Activated CD4-positive, alpha-beta T cell treated with anti-CD3 and anti-CD28 coated beads for 1 hour (primary cell): ENCODE measurements at places on chromosomes 12 and 14.

GRCh38 chr12:60162988-60163720, 567.3 kb downstream of the SLC16A7 start:
- no peak for DNase-seq

DNA sequence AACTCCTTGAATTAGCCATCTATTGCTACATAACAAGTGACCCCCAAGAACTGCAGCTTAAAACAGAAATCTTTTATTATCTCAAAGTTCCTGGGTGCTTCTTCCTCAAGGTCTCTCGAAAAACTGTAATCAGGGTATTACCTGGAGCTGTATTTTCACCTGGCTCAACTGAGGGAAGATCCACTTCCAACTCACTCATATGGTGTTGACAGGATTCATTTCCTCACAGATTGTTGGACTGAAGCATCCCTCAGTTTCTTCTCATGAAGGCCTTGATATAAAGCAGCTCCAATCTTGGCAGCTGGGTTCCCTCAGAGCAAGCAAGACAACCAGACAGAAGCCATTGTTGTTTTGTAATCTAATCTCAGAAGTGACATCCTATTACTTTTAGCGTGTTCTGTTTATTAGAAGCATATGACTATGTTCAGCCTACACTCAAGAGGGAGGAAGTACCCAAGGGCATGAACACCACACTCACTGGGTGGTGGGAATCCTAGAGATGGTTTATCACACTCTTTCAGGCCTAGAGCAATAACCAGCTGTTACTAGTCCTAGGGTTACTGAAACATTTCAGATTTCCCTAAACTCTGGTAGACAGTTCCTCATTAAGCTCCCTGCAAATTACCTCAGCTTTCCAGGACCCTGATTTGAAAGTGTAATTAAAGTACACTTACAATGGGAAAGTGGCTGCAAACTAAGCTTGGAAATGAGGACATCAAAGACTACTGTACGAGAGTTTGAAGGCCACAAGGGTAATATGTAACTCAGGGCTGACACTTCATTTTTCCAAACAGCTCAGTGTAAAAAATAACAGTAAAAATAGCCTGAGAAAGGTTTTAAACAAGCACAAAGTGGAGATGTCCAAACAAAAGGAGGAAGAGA, 222.2 kb downstream of the SEC23A start:
- no peak for DNase-seq

DNA sequence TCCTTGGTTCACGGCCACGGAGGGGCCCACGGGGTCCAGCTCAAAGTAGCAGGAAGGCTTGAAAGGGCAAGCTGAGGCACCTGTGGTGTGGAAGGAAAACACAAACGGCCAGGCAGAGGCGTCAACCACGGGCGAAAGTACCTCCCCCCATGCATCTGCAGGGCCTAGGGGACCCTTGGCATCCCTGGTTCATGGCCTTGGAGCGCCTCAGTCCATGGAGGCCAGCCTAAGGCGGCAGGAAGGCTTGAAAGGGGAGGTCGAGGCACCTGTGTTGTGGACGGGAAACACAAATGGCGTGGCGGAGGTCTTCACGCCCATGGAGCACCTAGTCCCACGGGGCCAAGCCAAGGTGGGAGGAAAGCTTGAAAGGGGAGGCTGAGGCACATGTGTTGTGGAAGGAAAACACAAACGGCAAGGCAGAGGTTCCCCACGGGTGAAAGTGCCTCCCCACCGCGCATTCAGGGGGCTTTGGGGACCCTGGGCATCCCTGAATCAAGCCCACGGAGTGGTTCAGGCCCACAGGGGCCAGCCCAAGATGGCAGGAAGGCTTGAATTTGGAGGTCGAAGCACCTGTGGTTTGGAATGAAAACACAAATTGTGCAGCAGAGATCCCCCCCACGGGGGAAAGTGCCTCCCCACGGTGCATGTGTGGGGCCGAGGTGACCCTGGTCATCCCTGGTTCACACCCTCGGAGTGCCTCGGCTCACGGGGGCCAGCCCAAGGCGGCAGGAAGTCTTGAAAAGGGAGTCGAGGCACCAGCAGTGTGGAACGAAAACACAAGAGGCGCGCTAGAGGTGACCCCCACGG, 380.8 kb downstream of the ALG10 start:
- peak; percentile 4 for DNase-seq

DNA sequence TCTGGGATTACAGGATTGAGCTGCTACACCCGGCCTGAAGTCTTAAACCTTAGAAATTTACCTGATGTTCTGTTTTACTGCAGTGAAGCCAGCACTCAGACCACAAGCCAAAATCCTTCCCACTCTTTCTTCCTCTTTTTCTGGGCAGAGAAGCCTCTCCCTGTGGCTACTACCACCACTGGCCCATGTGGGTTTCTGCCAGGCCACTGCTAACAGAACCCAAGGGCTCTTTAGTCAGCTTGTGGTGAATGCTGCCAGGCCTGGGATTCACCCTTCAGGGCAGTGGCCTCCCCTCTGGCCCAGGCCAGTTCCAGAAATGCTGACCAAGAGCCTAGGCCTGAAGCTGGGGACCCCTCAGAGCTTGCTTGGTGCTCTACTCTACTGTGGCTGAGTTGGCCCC, 35.3 kb downstream of the GAS2L3 start:
- DNase-seq: no peak

DNA sequence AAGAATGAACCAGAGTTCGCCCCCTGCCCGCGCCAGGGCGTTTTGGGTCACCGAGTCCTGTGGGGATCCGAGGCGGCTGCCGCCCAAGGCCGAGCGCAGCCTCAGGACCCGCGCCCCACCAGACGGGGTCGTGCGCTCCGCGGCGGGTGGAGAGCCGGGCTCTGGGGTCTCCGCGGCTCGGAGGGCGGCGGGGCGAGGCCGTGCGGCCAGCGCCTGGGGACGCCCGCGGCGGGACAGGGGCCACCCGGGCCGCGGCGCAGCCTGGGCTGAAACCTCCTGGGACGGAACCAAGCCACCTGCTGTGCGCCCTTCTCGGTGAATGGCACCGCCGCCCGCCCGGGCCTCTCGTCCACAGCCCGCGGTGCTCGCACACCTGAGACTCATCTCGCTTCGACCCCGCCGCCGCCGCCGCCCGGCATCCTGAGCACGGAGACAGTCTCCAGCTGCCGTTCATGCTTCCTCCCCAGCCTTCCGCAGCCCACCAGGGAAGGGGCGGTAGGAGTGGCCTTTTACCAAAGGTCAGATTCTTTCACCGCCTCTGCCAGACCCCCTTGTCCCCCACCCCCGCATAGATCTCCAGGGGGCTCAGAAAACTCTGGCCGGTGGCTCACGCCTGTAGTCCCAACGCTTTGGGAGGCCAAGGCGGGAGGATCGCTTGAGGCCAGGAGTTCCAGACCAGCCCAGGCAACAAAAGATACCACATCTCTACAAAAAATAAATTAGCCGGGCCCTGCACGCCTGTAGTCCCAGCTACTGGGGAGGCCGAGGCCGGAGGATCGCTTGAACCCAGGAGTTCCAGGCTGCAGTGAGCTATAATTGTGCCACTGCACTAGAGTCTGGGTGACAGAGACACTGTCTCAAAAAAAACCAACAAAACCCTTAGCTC, 901 bp downstream of the B3GNT4 start:
- DNase-seq: no peak

- no peak for DNase-seq
These were observed 131.3 kb downstream of the PTPRO start for GRCh38 chr12:15453613-15454012.

DNA sequence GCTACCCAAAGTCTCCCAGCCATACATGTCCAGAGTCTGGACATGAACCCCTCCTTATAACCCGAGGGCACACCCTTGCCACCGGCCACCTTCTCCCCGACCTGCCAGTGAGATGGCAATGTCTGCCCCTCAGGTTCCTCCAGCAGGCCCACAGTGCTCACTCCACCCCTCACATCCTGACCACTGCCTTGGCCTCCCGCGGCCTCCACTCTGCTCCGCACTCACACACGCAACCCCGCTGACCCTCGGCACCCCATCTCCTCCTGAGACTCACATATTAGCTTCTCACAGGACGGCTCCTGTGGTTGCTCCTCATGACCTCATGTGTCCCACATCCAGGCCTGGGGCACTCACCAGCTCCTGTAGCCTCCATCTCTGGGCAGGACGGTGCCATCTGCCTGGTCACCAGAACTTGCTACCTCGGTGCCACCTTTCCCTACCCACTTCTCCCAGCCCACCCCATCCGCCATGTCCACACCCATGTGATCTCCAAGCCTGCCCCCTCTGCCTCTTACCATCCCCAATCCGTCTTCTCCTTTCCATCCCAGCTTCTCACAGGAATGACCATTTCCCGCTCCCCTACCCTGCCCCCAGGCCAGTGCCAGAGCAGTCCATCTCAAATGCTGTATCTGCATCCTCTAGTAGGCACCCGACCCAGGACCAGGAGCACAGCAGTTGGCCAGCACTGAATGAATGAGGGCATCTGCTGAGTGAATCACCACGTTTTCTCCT, 198.6 kb upstream of the DIO3 start:
- no peak for DNase-seq

GRCh38 chr12:39993268-39993667, 112.6 kb downstream of the SLC2A13 start:
- DNase-seq: no peak

GRCh38 chr12:6118891-6119568, 5.4 kb downstream of the VWF start:
- no peak for DNase-seq

DNA sequence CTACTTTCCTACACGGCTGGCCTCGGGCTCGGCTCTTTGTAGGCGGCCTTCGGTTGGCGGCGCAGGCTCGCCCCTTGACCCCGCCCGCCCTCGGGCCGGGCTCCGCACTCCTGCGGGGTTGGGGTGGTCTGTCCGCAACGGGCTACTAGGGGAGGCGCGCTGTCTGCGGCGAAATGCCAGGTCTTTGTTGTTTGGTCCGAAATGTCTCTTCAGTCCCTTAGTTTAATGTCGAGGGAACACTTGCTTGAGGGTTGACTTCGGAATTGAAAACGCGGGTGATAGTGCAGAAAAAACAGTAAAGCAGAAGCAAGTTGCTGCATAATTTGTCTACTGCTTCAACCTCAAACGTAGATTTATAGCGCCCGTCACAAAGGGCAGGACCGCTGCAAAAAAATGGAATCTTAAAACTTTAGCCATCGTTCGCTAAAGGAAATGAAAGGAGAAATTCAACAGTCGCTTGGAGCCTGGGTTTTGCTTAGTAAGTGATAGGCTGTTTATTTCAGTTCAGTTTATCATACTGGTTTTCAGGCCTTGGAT, 390 bp downstream of the JKAMP start:
- no peak for DNase-seq

GRCh38 chr14:75333606-75334548, 55.2 kb downstream of the FOS start:
- peak; percentile 40 for DNase-seq

- DNase-seq: no peak
These were observed 62.7 kb downstream of the GALNT4 start for GRCh38 chr12:89461649-89462612.

DNA sequence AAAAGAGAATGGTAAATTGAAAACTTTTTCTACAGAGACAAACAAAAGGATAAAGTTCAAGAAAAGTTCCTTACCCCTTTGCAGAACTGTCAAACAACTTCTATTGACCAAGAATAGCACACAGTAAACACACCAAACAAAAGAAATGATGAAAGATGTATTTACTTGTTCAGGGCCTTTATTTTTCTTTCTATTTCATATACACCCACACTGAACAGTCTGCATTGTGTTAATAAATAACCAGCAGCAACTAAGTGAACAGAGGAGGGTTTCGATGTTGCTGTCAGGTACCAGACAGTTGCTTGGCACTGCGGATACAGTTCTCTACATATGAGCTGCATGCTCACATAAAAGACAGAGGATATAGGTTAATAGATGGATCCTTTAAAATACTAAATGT, 122.1 kb downstream of the SOX5 start:
- DNase-seq: no peak

GRCh38 chr14:69543341-69544115, 31.1 kb downstream of the CCDC177 start:
- DNase-seq: no peak

GRCh38 chr14:90491221-90491885, 94.5 kb downstream of the CALM1 start:
- DNase-seq: no peak

DNA sequence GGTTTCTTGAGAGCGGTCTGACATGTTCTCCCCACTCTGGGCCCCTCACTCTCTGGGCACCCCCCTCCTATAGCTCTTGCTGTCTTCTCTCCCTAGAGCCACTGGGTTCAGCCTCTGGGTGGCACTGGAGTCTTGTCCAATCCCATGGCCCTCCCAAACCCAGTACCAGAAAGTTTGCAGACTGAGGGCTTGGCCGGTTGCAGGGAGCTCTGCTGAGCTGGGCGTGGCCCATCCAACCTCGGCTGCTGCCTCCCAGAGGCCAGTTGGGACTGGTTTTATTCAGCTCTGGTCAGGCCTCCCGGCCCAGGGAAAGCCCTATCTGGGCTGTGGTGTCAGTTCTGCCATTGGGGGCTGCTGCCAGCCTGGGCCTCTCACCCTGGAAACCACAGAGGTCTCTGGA, 37.9 kb downstream of the ISCA2 start:
- no peak for DNase-seq

DNA sequence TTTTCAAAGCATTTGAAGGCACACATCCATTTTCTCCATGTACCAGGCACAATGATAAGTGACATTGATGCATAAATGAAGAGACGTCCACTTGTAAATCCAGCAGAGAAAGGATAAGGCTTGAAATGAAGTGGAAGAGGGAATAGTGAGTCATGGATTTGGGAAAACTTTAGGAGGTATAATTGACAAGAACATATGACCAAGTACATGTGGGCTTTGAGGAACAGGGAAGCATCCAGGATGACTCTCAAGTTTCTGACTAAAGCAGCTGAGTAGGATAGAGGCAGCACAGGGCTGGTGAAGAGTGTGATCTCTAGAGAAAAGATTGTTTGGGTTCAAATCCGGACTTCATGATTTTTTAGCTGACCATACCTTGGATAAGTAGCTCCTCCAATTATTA, 43.6 kb upstream of the SYT1 start:
- no peak for DNase-seq

- DNase-seq: no peak
These were observed 244.1 kb downstream of the FBXL14 start for GRCh38 chr12:1350055-1350933.

GRCh38 chr12:107418981-107419380, 266.6 kb upstream of the PWP1 start:
- DNase-seq: no peak

DNA sequence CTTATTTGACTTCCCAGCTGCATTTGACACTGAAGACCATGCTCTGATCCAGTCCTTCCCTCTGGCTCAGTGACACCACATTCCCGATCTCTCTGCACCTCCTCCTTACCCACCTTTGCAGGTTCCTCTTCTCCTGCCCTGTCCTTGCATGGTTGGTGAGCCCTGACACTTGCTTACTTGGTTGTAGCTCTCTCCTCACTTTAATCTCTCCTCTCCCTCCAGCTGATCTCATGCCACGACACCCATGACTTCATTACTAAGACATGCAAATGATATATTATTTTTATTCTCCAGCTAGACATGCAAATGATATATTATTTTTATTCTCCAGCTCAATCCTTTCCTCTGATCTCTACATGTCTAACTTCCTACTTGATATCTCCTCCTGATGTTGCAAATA, at the start of gene SERPINA9:
TSS of gene SERPINA9 (minus strand) at position 175 of the 400 bp plus-strand sequence. CDS start 6,357 bp downstream, outside the sequence.
- no peak for DNase-seq
